MCF 10A (cell line): ENCODE measurements at places on chromosomes 4 and X. TPM values are rescaled to one million over a fixed set of nuclear protein-coding genes. Genes with fewer than 3 reads are reported as not detected.

The CDKL5 gene
- total RNA-seq = 8.2 and 8.3 TPM in 2 replicates

The BST1 gene
- 0.93 and 1.1 TPM in 2 replicates for total RNA-seq

The FATE1 gene
- not detected in 2 replicates for total RNA-seq

- H3K4me3 ChIP-seq = no peak overlapping the region
- H3K27ac ChIP-seq = no peak overlapping the region
- H3K36me3 ChIP-seq = peaks cover 30% of the 10 kb centered on the region
- H3K4me1 ChIP-seq = no peaks in the 10 kb centered on the region
- no peak for DNase-seq
These were observed 42.7 kb downstream of the HPRT1 start for GRCh38 chrX:134502686-134503085.

- no peak overlapping the region for H3K27ac ChIP-seq
- no peaks in the 10 kb centered on the region for H3K36me3 ChIP-seq
- peaks cover 27% of the 10 kb centered on the region for H3K27me3 ChIP-seq
- peaks cover 13% of the 10 kb centered on the region for H3K4me1 ChIP-seq
These were observed 20.4 kb downstream of the REPS2 start for GRCh38 chrX:16966752-16967448.

DNA sequence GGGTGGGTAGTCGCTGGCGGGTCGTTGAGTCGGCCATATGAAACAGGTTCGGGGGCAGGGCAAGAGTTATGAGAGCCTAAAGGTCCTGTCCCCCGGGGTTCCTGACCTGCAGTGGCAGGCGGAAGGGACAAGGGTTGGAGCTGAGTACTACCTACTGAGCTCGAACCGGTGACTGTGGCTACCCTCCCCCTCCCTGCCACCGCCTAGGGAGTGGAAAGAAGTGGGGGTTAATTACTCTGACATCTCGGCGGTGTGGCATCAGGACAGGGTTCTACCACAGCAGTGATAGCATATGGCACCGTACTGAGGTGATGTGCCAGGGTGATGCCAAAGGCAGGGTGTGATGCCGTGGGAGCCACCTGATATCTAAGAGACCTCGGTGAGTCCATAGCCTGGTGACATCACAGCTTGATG lies 307 bp downstream of the ATG4A start:
- no peak overlapping the region for H3K4me3 ChIP-seq
- no peak for DNase-seq
- H3K27ac ChIP-seq = no peak overlapping the region
- peaks cover 6% of the 10 kb centered on the region for H3K36me3 ChIP-seq
- H3K27me3 ChIP-seq = peaks cover 41% of the 10 kb centered on the region

DNA sequence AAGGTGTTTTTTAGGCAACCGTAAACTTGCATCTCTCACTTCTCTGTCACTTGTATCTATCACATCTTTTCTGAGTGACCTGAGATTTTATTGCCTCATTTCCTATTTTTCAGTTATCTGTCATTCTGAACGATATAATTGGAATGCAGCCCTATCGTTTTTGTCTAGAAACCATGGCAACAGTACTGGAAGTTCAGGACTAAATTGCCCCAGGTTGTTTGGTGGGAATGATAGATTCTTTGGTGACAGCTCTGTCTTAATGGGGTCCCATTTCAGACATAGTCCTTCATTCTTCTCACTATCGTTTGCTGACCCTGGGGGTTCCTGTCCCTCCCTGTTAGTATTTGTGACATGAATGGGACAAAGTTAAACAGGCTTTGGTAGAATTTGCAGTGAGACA lies 267.7 kb upstream of the GALNT7 start:
- no peak overlapping the region for H3K27ac ChIP-seq
- no peaks in the 10 kb centered on the region for H3K36me3 ChIP-seq
- H3K4me1 ChIP-seq = no peaks in the 10 kb centered on the region
- no peak for DNase-seq
- H3K27me3 ChIP-seq = peaks cover 36% of the 10 kb centered on the region

- H3K4me1 ChIP-seq = no peaks in the 10 kb centered on the region
- no peaks in the 10 kb centered on the region for H3K27me3 ChIP-seq
- no peak for DNase-seq
- H3K27ac ChIP-seq = no peak overlapping the region
- no peak overlapping the region for H3K4me3 ChIP-seq
- H3K36me3 ChIP-seq = no peaks in the 10 kb centered on the region
These were observed 67.6 kb upstream of the CTSO start for GRCh38 chr4:156021298-156021697.

DNA sequence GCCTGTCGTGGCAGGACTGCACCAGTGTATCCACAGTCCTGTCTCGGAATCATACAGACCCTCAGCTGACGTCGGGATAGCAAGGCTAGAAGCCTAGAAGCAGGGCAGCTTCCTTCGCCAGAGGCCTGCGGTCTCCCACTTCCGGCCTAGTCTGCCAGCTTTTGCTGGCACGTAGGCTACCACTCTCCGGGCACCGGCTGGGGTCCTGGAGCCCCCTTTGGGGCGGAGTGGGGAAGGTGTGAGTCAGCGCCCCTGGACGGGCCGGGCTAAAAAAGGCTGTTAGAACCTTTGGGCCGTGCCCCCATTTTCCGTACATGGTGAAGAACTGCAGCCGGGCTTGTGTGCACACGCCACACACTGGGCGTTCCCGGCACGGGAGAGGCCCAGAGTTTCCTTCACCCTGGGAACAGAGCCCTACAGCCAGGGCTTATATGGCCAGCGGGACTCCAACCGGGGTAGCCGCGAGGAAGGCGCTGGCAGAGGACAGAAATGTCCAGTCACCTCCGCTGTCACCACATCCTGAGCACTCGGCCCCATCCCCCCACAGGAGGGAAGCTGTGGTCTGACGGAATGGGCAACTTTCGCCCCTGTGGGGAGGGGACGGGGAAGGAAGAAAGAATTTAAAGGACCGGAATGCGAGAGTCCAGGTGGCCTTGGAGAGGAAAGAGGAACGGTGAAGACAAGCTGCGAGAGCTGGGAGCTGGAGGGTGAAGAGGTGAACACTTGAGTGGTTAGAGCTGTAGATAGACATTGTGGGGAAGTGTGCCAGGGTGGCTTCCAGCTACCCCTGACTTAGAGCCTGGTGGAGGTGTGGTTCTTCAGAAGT lies 4.6 kb downstream of the MAGIX start:
- peak overlapping the region; percentile 91 for H3K4me3 ChIP-seq
- H3K4me1 ChIP-seq = peaks cover 13% of the 10 kb centered on the region
- DNase-seq = peak; percentile 88

GRCh38 chr4:110091434-110092140 lies 106.8 kb downstream of the ELOVL6 start:
- H3K27ac ChIP-seq = peak overlapping the region; percentile 86
- DNase-seq = peak; percentile 50
- H3K27me3 ChIP-seq = no peaks in the 10 kb centered on the region
- peak overlapping the region; percentile 60 for H3K4me3 ChIP-seq
- peaks cover 6% of the 10 kb centered on the region for H3K36me3 ChIP-seq
- peaks cover 27% of the 10 kb centered on the region for H3K4me1 ChIP-seq

DNA sequence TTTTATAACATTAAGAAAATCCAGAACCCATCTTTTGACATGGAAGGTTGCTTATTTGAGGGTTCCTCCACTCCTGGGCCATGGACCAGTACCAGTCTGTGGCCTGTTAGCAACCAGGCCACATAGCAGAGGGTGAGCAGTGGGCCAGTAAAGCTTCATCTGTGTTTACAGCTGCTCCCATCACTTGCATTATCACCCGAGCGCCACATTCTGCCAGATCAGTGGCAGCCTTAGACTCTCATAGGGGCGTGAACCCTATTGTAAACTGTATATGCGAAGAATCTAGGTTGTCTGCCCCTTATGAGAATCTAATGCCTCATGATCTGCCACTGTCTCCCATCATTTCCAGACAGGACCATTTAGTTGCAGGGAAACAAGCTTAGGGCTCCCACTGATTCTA lies 58.6 kb downstream of the NDST4 start:
- H3K27me3 ChIP-seq = peaks cover 29% of the 10 kb centered on the region
- no peak for DNase-seq
- no peak overlapping the region for H3K4me3 ChIP-seq
- H3K4me1 ChIP-seq = no peaks in the 10 kb centered on the region
- H3K36me3 ChIP-seq = no peaks in the 10 kb centered on the region

- no peak overlapping the region for H3K4me3 ChIP-seq
- no peak for DNase-seq
- no peaks in the 10 kb centered on the region for H3K27me3 ChIP-seq
These were observed 12.6 kb upstream of the NR3C2 start for GRCh38 chr4:148454835-148455234.

DNA sequence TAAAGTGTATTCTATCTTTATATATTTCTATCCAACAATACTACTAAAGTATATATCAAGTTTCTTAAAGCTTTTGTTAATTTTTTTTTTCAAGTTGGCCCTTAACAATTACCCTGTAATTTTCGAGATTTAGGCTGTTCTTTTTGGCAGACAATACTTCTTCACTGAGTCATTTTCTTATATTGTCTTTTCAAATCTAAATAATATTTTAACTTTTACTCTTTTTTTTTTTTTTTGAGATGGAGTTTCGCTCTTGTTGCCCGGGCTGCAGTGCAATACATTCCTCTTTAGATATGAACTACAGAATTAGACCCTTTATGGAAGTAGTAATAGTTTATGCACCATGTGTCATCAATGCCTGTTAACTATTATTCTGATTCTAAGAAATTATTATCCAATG lies 120.7 kb downstream of the GLRA3 start:
- no peak overlapping the region for H3K4me3 ChIP-seq
- H3K4me1 ChIP-seq = peaks cover under 1% of the 10 kb centered on the region
- no peak overlapping the region for H3K27ac ChIP-seq
- DNase-seq = no peak
- no peaks in the 10 kb centered on the region for H3K36me3 ChIP-seq

- H3K4me3 ChIP-seq = no peak overlapping the region
- no peaks in the 10 kb centered on the region for H3K36me3 ChIP-seq
- no peak for DNase-seq
- H3K4me1 ChIP-seq = no peaks in the 10 kb centered on the region
- no peak overlapping the region for H3K27ac ChIP-seq
- no peaks in the 10 kb centered on the region for H3K27me3 ChIP-seq
These were observed 15.8 kb upstream of the IL21 start for GRCh38 chr4:122636697-122637096.

- H3K36me3 ChIP-seq = no peaks in the 10 kb centered on the region
- peaks cover 11% of the 10 kb centered on the region for H3K4me1 ChIP-seq
- H3K4me3 ChIP-seq = no peak overlapping the region
- H3K27me3 ChIP-seq = no peaks in the 10 kb centered on the region
- DNase-seq = peak; percentile 77
- H3K27ac ChIP-seq = peak overlapping the region; percentile 44
These were observed 60.2 kb downstream of the KCNIP4 start for GRCh38 chr4:21888195-21888976.

DNA sequence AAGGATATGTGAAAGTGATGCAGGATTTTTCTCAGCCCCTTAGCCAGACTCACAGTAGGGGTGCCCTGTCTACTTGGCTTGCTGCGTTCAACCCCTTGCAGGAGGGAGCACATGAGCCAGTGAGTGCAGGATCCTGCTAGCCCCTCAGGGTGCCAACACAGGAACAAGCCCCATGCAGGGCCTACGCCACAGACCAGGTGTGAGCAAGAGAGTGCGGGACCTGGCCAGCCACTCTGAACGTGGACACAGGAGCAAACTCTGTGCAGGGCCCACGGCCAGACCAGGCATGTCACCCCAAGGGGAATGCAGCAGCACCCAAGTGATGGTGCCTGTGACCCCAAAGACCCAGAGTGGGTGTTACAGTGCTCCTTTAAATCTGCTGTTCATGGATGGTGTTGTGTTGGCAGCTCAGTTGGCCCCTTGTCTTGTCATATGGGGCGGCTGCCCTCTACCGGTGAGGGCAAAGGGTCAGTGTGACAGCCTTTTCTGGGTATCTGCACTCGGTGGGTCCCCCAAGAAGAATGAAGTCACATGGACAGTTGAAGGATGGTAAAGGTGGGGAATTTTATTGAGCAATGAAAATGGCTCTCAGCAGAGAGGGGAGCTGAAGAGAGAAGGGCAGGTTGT lies 188.4 kb upstream of the MAOA start:
- peaks cover 47% of the 10 kb centered on the region for H3K27me3 ChIP-seq
- no peak overlapping the region for H3K27ac ChIP-seq
- H3K4me1 ChIP-seq = no peaks in the 10 kb centered on the region
- DNase-seq = peak; percentile 16
- H3K4me3 ChIP-seq = no peak overlapping the region

- no peak overlapping the region for H3K4me3 ChIP-seq
- H3K4me1 ChIP-seq = peaks cover 27% of the 10 kb centered on the region
- H3K27me3 ChIP-seq = no peaks in the 10 kb centered on the region
- peak; percentile 56 for DNase-seq
These were observed 63.7 kb downstream of the SEC24D start for GRCh38 chr4:118772081-118772766.

DNA sequence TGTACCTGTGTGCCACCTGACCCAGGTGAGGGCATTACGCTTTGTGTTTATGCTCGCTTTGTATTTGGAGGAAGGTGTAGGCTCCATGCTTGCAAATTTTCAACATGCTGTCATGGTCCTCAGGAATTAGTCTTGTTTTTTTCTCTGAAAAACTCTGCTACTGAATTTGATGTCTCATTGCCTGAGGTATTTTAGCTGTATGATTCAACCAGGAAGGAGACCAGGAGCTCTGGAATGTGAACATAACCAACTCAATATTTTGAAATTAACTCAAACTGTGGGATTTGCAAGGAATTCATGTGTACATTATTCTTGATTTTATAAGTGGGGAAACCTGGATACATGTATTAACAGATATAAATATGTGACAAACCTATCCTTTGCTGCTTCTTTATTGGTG lies 134.1 kb downstream of the SLC4A4 start:
- H3K4me3 ChIP-seq = no peak overlapping the region
- H3K27me3 ChIP-seq = no peaks in the 10 kb centered on the region
- DNase-seq = peak; percentile 36
- no peaks in the 10 kb centered on the region for H3K4me1 ChIP-seq

DNA sequence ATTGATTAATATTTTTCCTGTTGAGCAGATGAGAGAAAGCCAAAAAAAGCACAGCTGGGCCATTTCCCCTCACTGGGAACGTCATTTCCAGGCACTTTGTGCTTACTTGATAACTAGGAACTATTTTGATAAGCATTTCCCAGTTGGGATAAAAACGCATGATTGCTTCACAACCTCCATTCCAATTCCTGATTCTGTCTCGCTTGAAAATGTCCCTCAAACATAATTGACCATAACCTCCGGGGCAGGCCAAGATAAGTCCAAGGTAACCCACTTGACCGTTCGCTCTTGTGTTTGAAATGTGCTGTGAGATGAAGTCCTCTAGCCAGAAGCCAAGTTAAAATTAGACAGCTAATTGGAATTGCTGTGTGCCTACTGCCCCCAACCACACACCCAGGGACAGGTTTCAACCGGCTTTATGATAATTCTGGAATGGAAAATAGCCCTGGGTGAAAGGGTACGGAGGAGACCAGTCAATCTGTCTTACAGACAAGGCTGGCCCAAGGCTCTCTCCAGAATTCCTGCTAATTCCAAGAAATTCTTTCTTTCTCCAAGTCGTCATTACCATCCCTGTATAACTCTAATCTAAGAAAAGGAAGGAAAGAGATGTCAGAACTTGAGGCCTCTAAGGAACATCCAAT lies 137.1 kb downstream of the MID1 start:
- peaks cover 23% of the 10 kb centered on the region for H3K4me1 ChIP-seq
- peaks cover 6% of the 10 kb centered on the region for H3K36me3 ChIP-seq
- no peak overlapping the region for H3K4me3 ChIP-seq
- no peaks in the 10 kb centered on the region for H3K27me3 ChIP-seq
- no peak overlapping the region for H3K27ac ChIP-seq
